ENCODE measurements at places on chromosomes 4 and X. TPM values are rescaled to one million over a fixed set of nuclear protein-coding genes. Genes with fewer than 3 reads are reported as not detected.

TRIM75 gene
- not detected for total RNA-seq

IBSP gene
- total RNA-seq, result 0.33 TPM

TLR2 gene
- total RNA-seq, result 6.7 TPM

ARR3 gene
- not detected for total RNA-seq

LONRF3 gene
- total RNA-seq, result 0.19 TPM

UGT2B11 gene
- total RNA-seq, result 0.05 TPM

SSX4 gene
- not detected for total RNA-seq

POF1B gene
- total RNA-seq, result 0.14 TPM

ZFP92 gene
- 0.19 TPM for total RNA-seq

TRPC5OS gene
- 0.09 TPM for total RNA-seq

PTPN13 gene
- 8.9 TPM for total RNA-seq

CYLC1 gene
- not detected for total RNA-seq

NAA10 gene
- total RNA-seq, result 41.3 TPM

NUP62CL gene
- total RNA-seq, result 6.1 TPM

KIF4A gene
- total RNA-seq, result 14.6 TPM

TREX2 gene
- total RNA-seq, result 0.38 TPM

COL4A6 gene
- total RNA-seq, result 1.4 TPM

CCNI gene
- 112 TPM for total RNA-seq

GPR143 gene
- 1.7 TPM for total RNA-seq

PNMA3 gene
- total RNA-seq, result 2.3 TPM

FRG2 gene
- total RNA-seq, result 0.05 TPM

PIN4 gene
- total RNA-seq, result 37.7 TPM

IL1RAPL2 gene
- total RNA-seq, result 0.38 TPM

Data from thymus (tissue), 14 donors.